ENCODE measurements at places on chromosomes 13 and 19.

DNA sequence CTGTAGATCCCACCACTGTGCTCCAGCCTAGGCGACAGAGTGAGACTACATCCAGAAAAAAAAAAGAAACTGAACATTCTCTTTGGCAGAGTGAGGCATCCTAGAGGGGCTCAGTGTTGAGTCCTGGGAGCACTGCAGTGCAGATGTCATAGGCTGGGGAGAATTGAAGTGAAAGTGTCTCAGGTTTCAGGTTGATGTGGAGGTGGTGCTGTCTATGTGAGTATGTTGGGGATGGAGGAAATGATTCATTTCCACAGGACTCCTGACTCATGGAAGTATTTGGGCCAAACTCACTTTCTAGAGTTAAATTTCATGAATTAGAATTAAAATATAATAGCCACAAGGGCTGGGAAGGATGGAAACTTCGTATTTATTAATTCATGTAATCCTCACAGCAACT lies 134.4 kb upstream of the TSC22D1 start:
- peak; percentile 70 for DNase-seq

DNA sequence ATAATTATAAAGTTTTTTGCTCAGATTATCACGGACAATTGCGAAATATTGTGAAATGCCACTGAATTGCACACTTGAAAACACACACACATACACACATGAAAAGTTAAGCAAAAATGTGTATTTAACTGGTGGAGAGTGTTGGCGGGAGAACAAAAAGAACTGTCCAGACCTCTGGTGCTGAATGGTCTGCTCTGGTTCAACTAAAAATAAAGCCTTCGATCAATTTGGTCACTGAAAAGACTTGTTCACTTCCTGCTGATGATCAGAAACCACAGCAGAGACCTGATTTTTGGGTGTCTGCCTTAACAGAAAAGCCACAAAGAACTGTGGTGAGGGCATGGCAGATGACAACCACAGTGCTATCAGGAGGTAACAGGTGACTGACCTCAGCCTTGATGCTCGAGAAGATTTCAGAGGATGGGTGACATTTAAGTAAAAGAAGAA lies 4.0 kb upstream of the IGFL1 start:
- DNase-seq, result peak; percentile 23

- no peak for DNase-seq
Observed at GRCh38 chr13:41200126-41200525, 5.8 kb upstream of the KBTBD7 start.

DNA sequence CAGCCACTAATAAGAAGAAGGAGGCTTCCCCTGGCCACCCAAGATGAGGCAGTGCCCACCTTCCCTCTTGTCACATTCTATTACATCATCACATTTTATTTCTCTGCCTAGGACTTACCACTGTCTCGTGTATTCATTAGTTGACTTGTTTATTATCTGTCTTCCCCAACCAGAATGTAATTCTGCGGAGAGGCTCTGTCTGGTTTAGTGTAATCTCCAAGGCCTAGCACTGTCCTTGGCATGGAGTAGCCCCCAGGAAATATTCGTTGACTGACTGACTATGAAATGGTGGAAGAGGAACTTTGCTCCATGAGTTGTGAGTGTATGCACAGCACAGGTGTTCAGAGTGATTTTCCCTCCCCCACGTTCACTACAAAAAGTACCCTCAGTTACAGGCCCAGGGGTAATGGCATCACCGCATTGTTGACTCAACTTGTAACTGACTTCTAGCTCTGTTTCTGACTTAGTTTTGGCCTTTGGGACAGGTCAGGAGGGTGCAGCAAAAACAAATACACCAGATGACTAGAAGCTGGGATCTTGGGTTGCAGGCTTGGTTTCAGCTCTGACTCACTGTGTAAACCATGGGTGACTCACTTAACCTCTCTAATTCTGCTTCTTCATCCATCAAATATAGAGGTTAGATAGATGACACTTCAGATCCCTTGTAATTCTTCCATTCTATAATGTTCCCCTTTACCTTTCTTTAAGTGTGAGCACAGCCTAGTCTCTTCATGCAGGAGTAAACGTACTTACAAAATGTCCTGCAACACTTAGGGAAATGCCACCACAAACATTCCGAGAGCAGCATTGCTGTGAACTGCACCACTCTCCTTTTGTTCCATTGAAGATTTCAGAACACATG lies 229.7 kb downstream of the KCNRG start:
- peak; percentile 83 for DNase-seq

DNA sequence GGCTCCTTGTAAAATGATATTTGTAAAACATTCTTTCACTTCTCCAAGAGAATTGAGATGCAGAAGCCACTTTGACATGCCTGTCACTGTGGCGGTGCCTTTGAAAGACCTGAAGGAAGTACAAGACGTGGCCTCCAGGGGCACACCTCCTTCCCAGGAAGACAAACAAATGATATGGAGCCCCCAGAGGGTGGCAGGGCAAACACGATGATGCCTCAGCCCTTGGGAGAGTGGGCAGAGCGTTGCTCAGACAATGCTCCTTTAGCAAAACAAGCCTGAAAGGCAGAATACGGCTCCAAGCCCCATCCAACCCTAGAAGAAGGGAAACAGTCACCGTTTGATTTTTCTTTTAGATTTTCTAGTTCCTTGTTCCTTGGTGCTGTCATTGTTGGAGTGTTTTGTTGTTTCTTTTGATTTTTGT lies 9.2 kb upstream of the ATP12A start:
- DNase-seq, result peak; percentile 69

GRCh38 chr19:49589502-49589905 lies 1.5 kb upstream of the PRR12 start:
- DNase-seq, result no peak

DNA sequence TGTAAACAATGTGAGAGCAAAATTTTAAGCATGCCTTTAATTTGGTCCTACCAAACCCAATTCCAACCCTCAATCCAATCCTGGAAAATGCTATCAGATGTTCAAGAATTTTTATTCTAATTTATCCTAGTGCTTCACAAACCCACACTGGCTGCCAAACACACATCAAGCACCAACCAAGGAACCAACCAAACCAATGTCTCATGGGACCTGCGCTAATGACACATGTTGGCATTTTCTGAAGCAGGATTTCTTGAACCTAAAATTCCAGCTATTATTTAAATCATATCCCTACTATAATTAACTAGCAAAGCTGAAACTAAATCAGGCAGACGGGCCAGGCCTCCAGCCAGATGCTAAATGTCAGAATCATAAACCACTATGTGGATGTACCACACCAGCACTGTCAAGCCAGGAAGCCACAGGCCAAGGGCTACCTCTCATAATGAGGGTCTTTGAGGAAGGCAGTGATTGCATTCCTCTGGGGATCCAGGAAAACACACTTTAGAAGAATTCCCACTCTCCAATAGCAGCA lies 5.8 kb downstream of the LATS2 start:
- DNase-seq, result no peak

GRCh38 chr13:28658539-28658795 lies 463 bp upstream of the POMP start:
- DNase-seq, result no peak

- no peak for DNase-seq
Observed at GRCh38 chr13:64480672-64481071, 2749.5 kb downstream of the PCDH9 start.

DNA sequence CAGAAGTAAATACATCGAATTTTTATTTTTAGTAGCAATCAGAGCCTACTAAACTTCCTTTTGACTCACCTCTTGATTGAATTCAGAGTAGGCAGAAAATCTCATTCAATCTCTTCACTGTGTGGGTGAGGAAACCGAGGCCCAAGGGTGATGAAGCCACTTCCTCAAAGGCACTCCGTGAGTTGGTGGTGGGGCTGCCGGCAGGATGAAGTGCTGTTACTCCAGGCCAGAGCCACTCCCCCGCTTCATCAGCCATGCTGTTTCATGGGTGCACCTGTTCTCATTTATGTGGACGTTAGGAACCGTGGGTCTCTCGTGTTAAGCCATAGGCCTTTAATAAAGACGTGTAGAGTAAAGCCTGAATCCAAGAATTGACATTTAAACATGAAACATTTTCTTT lies 13.2 kb downstream of the ING1 start:
- no peak for DNase-seq

DNA sequence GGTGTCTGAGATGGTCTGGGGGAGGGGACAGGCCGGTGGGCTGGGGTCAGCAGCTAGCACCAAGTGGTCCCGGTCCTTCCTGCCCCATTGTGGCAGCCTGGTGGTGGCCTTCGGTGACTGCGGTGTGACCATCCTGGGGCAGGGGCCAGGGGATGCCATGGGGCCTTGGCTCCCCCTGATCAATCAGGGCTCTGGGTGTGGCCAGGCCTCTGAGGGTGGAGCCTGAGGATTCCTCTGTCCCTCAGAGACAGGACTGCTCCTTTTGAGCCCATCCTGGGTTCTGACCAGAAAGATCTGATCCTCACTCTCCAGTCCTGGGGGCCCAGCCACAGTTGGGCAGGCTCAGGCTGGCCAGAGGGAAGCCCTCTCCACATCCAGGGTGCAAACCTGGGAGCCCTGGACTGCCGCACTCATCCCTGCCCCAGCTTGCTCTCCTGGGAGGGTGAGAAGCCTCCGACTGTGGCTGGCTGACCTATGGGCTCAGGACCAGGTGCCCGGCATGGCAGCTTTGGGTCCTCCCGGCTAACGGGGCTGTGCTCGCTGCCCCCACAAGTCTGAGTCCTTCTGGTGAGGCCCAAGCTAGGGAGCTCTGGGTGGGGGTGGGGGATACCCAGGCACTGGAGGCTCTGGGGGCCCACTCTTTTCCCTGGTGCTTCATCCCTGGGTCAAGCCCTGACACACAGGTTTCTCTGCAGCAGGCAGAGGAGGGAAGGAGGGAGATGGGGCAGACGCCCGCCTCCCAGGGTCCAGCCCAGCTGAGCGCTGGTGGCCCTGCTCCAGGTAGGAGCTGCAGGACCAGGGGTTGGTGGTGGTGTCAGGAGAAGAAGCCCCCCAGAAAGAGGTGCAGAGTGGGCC lies 59.5 kb downstream of the IER2 start:
- DNase-seq, result no peak

DNA sequence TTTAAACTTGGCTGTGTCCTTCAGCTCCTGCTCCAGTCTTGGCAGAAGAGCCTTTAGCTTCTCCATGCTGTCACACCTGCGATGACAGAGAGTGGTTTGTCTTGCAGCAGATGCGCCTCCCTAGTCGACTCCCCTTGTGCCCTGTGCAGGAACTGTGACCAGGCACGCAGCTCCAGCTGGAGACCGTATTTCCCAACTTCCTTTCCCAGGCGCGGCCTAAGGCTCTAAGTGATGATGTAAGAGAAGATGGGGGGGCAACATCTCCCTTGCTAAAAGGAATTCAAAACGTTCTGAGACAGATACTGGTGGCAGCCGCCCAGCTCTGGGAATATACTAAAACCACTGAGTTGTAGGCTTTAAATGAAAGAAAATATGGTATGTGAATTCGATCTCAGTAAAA lies 16.3 kb downstream of the DCUN1D2 start:
- no peak for DNase-seq

DNA sequence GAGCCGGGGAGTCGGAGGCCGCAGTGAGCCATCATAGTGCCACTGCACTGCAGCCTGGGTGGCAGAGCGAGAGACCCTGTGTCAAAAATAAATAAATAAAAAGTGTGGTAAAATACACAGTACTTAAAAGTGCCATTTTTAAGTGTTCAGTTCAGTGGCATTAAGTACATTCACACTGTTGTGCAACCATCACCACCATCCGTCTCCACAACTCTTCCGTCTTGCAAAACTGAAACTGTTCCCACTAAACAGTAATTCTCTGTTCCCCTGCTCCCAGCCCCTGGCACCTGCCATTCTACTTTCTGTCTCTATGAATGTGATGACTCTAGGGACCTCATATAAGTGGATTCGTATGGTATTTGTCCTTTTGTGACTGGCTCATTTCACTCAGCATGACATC lies 13.3 kb downstream of the SLC25A42 start:
- DNase-seq, result no peak

GRCh38 chr19:46721269-46722003 lies 4.5 kb upstream of the PRKD2 start:
- DNase-seq, result no peak

- DNase-seq, result no peak
Observed at GRCh38 chr13:19345916-19346422, 164.3 kb upstream of the TUBA3C start.

- no peak for DNase-seq
Observed at GRCh38 chr19:49340069-49340864, 5.1 kb downstream of the CD37 start.

- no peak for DNase-seq
Observed at GRCh38 chr19:29383696-29384095, 142.1 kb upstream of the VSTM2B start.

GRCh38 chr13:26010487-26011207 lies 41.2 kb downstream of the SHISA2 start:
- DNase-seq, result no peak

DNA sequence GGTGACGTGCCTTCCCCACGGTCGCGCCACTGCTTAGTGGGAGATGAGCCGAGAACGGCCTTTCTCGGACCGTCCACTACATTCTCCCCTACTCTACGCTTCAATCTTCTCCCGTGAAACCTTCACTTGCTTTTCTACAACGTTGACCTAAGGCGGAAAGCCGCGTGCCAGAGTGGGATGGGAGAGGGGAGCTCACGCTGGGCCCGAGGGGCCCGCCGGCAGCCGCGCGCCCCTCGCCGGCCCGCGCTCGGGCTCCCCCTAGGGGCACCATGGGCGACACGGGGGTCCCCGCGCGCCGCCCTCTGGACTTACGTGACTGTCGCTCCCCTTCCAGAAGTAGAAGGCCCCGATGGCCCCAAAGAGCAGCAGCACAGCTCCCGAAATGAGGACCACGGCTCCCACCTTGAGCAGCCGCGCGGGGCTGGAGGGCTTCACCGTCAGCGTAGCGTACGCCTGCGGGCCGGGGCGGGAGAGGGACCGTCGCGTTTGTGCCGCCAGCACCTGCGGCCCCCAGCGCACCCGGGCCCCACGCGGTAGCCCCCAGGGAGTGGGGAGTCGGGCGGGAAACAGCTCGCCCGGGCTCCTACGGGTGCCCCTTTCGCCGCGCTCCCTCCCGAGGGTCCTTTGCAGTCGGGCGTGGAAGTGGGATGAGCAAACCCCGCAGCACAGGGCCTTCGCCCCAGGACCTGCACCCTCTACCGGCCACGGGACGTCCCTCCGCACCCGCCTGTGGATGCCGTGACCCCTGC lies 727 bp downstream of the CNMD start:
- DNase-seq, result peak; percentile 18

GRCh38 chr13:75830842-75831241 lies 194.7 kb downstream of the LMO7 start:
- DNase-seq, result no peak

- no peak for DNase-seq
Observed at GRCh38 chr19:48196933-48197665, 26.6 kb downstream of the ZSWIM9 start.

DNA sequence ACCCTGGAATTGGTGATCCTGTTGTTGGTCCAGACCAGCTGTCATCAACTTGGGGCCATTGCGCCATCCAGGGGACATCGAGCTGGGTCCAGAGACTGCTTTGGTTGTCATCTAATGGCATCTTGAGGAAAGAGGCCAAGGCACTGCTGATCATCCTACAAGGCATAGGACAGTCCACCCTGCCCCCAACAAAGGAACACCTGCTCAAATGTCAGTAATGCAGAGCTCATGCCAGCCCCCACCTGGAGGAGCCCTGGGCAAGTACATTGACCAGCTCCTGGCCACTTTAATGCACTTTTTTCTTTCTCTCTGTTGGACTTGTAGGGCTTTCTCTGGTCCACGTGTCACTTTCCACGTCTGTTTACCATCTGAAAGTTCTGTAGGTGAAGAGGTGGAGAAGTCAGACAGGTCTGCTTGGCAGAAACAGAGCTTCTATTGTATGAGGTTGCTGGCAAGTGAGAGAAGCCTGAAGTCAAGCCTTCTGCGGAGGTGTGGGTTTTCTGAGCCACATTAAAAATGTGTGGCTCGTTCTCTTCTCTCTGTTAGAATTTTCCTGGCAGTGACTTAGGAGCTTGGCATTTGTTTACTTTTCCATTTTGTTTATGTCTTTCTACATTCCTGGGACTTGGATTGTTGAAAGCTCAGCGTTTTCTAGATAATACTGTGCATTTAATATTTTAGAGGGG lies 124.0 kb upstream of the RNF113B start:
- DNase-seq, result no peak
